Stromal cell of bone marrow (primary cell): ENCODE measurements at places on chromosomes 1 and 21.

DNA sequence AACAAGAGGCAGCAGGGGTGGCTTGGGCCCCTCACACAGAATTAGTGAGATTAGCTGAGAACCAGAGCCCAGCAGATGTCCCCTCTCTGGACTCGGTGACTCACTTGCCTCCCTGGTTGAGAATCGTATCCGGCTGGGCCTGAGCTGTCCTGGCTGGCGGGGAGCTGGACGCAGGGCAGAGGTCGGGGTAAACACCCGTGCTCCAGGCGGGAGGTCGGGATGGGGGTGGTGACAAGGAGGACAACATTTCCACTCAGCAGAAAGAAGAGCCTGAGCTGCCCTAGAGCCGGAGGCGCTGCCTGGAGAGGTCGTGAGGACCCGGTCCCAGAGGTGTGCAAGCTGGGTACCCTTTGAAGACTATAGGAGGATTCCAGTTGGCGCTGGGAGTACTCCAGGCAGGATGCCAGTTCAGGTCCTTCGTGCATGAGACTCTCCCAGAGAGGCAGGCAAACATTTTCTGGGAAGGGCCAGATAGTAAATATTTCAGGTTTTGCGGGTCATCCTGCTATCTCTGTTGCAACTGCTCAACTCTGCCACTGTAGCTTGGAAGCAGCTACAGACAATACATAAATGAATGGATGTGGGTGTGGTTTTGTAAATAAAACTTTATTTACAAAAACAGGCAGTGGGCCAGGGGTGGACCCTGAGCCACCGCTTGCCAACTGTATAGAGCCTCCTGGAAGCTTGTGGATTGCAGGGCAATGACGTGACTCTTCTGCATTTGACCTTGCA lies 116.8 kb upstream of the WNT4 start:
- DNase-seq = no peak

GRCh38 chr1:168392958-168393549 lies 112.4 kb downstream of the TBX19 start:
- DNase-seq = no peak

GRCh38 chr1:195053478-195053877 lies 1554.8 kb downstream of the KCNT2 start:
- no peak for DNase-seq

GRCh38 chr1:155244368-155245162 lies 10.7 kb downstream of the ENTREP3 start:
- DNase-seq = peak; percentile 100

GRCh38 chr1:99004861-99005442 lies at the start of gene PLPPR5:
Gene PLPPR5, minus strand, starts transcription at chr1:99004861. Its CDS starts 190 bp downstream, at chr1:99004671.
- DNase-seq = no peak

DNA sequence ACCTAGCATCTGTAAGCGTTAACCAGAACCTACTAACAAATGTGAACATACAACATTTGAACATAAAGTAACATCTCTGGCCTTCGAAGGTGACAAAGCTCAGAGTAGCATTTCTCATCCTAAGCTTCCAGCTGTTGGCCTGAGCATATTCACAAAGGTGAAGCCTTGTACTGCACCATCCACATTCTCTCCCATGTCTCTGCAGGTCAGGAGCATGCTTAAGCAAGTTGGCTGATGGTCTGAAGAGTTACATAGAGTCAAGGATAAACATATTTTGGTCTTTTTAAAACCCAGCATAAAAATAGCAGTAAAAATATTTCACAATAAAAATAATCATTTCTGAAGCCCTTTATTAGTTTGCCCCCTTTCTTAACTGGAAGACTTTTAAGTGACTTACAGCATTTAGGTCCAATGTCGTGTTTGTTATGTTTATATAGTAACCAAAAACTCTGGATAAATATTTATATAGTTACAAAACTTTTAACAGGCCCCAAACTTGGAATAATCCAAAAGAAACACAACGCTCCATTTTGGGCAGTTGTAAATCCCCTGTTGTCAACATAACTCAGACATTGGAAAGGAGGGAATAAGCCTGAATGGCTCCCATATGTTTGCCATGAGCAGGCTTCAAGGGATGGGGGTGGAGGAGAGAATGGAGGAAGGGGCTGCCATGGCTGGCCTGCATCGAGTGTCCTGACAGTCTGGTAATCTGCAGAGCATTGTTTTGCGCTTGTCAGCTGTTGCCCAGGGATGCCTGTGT lies 42.8 kb upstream of the ENAH start:
- peak; percentile 76 for DNase-seq

DNA sequence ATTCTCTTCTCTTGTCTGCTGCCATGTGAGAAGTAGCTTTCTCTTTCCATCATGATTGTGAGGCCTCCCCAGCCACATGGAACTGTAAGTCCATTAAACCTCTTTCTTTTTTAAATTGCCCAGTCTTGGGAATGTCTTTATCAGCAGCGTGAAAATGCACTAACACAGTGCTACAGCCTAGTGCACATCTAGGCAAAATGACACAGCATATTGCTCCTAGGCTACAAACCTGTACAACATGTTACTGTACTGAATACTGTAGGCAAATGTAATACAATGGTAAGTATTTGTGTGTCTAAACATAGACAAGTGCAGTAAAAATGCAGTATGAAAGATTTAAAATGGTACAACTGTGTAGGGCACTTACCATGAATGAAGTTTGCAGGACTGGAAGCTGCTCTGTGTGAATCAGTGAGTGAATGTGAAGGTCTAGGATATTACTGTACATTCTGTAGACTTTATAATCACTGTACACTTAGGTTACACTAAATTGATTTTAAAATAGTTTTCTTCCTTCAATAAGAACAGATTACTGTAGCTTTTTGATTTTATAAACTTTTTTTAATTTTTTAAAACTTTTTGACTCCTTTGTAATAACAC lies 69.4 kb downstream of the RGS21 start:
- DNase-seq = no peak

DNA sequence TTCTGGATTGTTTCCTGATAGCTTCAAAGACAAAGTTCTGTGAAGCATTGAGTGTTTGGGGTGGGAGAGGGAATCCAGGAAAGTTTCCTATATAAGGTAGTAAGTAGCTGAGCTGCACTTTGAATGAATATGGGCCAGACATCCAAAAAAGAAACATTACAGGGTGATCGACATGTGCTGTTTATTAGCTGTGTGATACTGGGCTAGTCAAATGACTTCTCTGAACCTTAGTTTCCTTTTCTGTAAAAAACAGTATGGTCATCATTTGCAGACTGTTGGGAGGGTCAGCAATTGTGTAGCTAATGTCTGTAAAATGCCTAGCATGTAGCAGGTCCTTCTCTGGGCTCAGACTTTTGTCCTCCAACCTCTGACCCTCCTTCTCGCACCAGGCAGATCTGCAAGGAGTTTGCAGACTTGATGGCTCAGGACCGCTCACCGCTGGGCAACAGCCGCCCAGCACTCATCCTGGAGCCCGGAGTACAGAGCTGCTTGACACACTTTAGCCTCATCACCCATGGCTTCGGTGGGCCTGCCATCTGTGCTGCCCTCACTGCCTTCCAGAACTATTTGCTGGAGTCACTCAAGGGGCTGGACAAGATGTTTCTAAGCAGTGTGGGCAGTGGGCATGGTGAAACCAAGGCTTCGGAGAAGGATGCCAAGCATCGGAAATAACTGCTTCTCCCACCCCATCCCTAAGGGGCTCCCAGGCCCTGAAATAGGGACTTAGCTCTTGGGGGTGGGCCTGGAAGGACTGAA lies 21.1 kb downstream of the TFAP2E start:
- no peak for DNase-seq

DNA sequence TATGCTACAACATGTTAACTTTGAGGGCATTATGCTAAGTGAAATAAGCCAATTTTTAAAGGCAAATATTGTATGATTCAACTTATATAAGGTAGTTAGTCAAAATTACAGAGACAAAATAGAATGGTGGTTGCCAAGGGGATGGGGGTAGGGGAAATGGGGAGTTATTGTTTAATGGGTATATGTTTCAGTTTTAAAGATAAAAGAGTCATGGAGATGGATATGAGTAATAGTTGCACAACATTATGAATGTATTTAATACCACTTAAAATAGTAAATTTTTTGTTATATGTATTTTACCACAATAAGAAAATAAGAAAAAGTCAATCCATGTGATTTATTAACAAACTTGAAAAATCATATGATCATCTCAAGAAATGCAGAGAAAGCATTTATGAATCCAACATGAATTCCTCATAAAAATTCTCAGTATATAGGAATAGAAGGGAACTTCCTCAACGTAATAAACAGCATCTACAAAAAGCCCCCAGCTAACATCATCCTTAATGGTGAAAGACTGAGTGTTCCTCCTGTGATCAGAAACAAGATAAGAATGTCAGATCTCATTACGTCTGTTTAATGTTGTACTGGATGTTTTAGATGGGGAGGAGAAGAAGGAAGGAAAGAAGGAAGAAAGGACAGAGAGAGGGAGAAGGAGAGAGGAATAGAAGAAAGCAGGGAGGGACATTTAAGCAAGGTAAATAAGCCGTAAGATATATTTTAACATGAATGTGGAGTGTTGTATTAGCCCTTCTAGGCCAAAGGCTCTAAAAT lies 6.7 kb upstream of the TSEN15 start:
- DNase-seq = no peak

DNA sequence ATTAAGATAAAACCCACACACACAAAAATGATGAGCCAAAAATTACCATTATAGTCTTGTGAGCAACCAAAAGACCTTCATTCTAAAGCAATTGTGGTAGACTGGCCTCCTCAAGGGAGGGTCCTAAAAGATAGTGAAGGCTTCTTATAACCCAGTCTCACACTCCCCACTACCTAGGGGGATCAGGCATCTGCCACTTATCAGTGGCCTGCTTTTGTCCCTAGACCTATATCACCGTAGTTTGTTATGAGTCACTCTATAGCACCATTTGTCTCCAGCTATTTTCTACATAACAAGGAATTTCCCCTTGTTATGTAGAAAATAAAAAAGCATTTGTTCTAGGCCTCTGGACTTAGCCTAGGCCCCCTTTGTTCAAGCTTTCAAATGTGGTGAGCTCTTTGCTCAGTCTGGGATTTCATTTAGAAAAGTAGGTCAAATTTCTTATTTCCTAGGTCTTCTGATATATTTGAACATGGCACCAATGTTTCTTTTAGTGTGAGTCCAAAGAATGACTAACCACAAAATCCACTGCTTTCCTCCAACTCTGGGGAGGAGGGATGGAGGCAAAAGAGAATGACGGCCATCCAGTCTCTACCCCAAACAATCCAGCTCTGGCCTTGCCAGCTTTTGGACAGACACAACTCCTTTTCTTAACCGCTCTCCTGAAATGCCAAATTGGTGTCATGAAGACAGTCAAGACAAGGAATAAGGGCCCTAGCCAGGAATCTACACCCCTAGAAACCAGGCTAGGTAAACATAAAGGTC lies 8.9 kb downstream of the ADAR start:
- DNase-seq = peak; percentile 31

DNA sequence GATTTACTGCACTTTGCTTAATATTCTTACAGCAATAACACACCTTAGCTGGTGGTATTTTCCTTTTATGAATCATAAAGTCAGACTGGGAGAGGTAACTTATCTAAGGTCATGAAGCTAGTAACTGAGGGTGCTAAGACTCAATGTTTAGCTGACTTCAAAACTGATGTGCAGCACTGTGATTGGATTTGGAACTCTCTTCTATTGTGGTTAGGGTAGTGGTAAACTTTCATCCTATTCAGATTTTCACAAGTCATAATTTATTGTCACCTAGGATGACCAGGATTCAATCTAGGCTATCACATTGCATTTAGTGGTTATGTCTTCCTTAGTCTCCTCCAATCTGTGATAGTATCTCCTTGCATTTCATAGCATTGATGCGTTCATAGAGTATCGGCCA lies 18.9 kb downstream of the EPB41 start:
- DNase-seq = no peak

DNA sequence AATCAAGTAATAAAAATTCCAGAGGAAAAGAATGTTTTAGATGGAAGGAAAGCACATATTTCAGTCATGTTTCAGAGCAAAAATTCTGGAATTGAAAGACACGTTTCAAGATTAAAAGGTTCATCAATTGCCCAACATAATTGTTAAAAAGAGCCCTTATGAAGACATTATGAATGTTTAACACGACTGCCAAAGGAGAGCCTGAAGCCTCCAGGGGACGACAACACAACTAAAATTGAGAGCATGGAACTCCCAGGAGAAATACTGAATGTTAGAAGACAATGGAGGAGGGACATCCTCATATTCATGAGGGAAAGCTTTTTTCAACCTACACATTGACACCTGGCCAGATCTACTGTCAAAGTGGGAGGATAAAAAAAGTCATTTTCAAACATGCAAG lies 16.0 kb downstream of the OR2T11 start:
- DNase-seq = peak; percentile 13

- DNase-seq = no peak
Observed at GRCh38 chr1:27517907-27518718, 28.1 kb upstream of the WASF2 start.

- no peak for DNase-seq
Observed at GRCh38 chr1:31577515-31578192, 1.3 kb downstream of the TINAGL1 start.

DNA sequence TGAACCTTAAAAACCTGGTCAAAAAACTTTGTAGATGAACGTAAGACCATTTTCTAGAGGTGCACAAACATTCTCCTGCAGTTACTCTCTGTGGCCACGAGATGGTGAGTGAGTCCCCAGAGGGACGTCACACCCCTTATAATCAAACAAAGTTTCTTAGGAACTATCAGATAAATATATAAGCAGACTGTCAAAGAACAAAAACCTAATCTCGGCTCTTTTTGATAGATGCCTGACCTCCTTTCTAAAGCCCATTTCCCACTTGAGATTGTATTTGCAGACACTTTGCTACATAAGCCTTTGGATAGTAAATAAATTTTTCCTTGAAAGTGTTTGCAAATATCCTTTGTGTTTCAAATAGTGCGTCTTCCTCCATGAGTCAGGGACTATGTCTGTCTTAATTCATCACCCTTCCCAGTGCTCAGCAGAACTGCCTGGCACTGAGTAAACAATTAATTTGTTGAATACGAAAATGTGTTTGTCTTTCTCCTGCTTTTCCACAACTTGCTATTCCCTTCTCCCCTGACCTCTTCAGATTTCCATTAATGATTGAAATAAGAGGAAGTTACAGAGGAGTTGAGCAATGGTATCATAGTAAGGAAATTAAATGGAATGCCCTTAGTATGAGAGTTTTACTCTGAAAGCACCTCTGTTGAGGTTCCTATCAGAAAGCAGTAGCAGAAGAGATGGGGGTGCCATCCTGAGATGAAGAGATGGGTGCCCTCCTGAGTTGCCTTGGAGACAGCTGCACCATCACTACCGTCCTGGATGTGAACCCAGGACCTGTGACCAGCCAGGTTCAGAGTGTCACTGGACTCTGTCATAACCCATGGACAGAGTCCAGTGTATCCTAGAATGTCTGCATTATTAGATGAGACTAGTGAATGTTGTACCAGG lies 57.8 kb upstream of the RAVER2 start:
- peak; percentile 26 for DNase-seq

GRCh38 chr1:230627767-230628166 lies 14.5 kb upstream of the COG2 start:
- no peak for DNase-seq
